Vagina (tissue), 2 donors: ENCODE measurements at places on chromosomes 7 and 10. TPM values are rescaled to one million over a fixed set of nuclear protein-coding genes. Genes with fewer than 3 reads are reported as not detected.

DNA sequence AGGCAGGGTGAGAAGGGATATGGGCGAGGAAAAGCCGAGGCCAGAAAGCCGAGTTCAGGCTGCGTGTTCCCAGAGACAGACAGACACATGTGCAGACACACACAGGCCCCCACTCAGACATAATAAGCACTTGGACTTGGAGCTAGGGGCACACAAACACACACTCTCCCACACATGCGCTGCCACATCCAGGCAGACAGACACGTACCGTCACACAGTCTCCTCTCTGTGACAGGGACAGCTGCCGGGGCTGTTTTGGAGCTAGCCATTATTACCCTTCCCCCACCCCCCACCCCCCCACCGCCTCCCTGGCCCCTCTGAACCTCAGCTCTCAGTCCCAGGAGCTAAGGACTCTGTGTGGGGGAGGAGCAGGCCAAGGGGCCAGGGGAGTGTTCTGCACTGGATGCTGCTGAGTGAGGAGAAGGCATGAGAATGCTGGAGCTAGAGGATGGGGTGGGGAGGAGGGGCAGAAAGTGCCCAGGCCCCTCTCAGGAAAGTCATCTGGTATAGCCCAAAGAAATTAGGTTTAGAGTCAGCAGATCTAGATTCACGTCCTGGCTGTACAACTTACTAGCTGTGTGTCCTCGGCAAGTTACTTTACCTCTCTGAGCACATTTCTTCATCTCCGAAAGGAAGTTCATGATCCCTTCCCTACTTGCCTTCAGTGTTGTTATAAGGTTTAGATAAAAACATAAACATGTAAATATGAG lies 6.3 kb downstream of the PITX3 start:
- H3K4me3 ChIP-seq, result no peak overlapping the region
- H3K4me1 ChIP-seq, result peaks cover 17% of the 10 kb centered on the region
- peaks cover 7% of the 10 kb centered on the region for H3K27me3 ChIP-seq
- H3K27ac ChIP-seq, result no peak overlapping the region

DNA sequence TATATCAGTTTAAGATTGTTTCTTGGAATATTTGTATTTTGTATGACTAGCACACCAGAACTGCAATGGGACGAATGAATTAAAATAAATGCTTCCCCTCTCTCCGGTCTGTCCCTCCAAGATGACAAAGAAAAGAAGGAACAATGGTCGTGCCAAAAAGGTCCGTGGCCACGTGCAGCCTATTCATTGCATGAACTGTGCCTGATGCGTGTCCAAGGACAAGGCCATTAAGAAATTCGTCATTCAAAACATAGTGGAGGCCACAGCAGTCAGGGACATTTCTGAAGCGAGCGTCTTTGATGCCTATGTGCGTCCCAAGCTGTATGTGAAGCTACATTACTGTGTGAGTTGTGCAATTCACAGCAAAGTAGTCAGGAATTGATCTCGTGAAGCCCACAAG lies 17.2 kb upstream of the PAPSS2 start:
- no peak overlapping the region for H3K4me3 ChIP-seq
- no peak for DNase-seq
- no peaks in the 10 kb centered on the region for H3K36me3 ChIP-seq
- H3K4me1 ChIP-seq, result no peaks in the 10 kb centered on the region
- H3K27ac ChIP-seq, result no peak overlapping the region
- no peaks in the 10 kb centered on the region for H3K27me3 ChIP-seq

DNA sequence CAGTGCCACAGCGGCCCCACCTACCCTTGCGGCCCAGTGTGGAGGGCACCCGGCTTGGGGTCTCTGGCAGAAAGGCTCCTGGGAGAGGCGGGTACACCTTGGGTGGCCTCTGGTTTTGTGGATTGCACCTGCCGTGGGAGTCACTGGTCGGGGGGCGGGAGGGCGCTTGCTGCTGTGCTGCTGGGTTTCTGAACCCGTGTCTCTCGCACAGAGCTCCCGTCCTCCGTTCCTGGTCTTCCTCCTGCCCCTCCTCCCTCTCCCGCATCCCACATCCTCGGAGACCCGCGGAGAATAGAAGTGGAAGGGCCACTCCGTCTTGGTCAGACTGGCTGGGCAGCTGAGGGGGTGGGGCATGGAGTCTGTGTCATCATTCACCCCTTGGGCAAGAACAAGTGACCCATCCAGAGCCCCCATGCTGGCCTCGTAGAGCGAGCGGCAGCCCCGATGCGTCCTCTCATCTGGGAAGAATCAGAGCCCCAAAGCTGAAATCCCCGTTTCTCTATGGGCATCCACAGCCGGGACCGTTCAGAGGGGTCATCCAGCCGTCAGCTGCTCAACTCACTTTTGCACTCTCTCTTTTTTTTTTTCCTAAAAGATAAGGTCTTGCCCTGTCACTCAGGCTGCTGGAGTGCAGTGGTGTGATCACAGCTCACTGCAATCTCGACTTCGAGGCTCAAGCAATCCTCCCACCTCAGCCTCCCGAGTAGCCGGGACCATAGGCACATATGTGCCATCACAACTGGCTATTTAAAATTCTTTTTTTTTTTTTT lies 4.0 kb downstream of the MAFK start:
- no peak overlapping the region for H3K4me3 ChIP-seq
- no peak for DNase-seq
- no peaks in the 10 kb centered on the region for H3K27me3 ChIP-seq
- H3K27ac ChIP-seq, result peak overlapping the region; percentile 99
- H3K36me3 ChIP-seq, result peaks cover 7% of the 10 kb centered on the region

- DNase-seq, result no peak
- no peak overlapping the region for H3K27ac ChIP-seq
- no peak overlapping the region for H3K4me3 ChIP-seq
Measured at GRCh38 chr10:88490231-88490980, 92.7 kb downstream of the RNLS start.

DNA sequence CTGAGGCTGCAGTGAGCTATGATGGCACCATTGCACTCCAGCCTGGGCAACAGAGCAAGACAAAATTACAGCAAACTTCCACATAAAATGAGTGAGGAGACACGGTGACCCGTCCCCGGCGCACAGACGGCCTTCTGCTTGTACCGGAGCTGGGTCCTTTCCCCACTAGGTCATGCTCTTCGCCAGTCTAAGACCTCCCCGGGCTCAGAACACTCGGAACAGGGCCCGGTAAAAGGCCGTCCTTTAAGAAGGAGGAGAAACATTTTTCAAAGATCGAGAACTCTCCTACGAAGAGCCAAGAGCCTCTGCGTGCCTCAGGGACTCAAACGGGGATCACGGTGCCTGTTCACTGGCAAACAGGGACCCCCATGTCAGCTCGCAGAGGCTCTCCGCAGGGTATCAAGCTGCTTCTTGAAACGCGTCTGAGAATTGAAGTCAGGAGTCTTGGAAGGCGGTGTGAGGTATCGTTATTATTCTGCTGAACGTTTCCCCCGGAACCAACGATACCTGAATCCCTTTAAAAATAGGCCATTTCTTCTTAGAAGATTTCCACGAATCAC lies 9.0 kb downstream of the CARD11 start:
- H3K36me3 ChIP-seq, result no peaks in the 10 kb centered on the region
- H3K4me1 ChIP-seq, result no peaks in the 10 kb centered on the region
- no peaks in the 10 kb centered on the region for H3K27me3 ChIP-seq

- no peak overlapping the region for H3K27ac ChIP-seq
- no peak for DNase-seq
- H3K36me3 ChIP-seq, result no peaks in the 10 kb centered on the region
Measured at GRCh38 chr10:53977267-53977666, 823.8 kb downstream of the PCDH15 start.

Gene STAMBPL1
- 15.7 TPM for total RNA-seq

Gene GJC3
- total RNA-seq, result not detected

Gene PDSS1
- total RNA-seq, result 18.4 TPM

Gene FZD8
- 7.6 TPM for total RNA-seq
